CD8-positive, alpha-beta memory T cell (primary cell): ENCODE measurements at places on chromosomes 1 and 21. TPM values are rescaled to one million over a fixed set of nuclear protein-coding genes. Genes with fewer than 3 reads are reported as not detected.

GRCh38 chr1:26330276-26330675 lies 12.5 kb downstream of the CD52 start:
- no peaks in the 10 kb centered on the region for H3K36me3 ChIP-seq
- peaks cover under 1% of the 10 kb centered on the region for H3K4me1 ChIP-seq
- H3K4me3 ChIP-seq, result no peak overlapping the region
- no peaks in the 10 kb centered on the region for H3K27me3 ChIP-seq
- no peak overlapping the region for H3K27ac ChIP-seq
- no peak for DNase-seq

HSPB7 gene
- not detected for total RNA-seq

RIMKLA gene
- 2.0 TPM for total RNA-seq

DNA sequence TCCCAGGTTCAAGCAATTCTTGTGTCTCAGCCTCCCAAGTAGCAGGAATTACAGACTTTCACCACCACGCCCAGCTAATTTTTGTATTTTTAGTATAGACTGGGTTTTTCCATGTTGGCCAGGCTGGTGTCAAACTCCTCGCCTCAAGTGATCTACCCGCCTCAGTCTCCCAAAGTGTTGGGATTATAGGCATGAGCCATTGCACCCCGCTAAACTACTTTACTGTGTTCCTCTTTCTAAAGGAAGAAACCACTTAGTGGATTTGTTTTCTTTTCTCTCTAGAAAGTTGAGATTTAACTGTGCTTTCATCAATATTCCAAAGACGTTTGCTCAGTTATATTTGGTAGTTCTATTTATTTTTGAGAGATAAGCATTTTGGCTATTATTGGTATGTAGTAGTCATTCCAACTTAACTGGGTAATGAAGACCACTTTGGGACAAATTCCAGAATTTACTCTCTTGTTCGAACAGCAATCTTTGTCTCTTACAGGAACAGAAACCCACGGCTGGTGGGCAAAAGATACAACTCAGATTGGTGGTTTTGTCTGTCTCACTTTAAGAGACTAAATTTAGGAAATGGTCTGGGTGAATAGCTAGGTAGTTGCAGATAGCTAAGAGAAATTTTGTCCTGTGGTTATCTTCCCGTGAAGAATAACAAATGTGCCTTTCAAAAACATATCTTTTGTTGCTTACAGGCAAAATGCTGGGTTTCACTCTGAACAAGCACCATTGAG lies 103.5 kb upstream of the CD55 start:
- H3K27ac ChIP-seq, result no peak overlapping the region
- no peaks in the 10 kb centered on the region for H3K36me3 ChIP-seq
- no peaks in the 10 kb centered on the region for H3K4me1 ChIP-seq
- no peak for DNase-seq
- H3K27me3 ChIP-seq, result no peaks in the 10 kb centered on the region

- H3K4me1 ChIP-seq, result no peaks in the 10 kb centered on the region
- no peaks in the 10 kb centered on the region for H3K27me3 ChIP-seq
- DNase-seq, result no peak
- H3K27ac ChIP-seq, result no peak overlapping the region
- H3K36me3 ChIP-seq, result peaks cover 32% of the 10 kb centered on the region
- H3K4me3 ChIP-seq, result no peak overlapping the region
Measured at GRCh38 chr21:25756190-25756932, 21.6 kb downstream of the GABPA start.

GRCh38 chr1:44693159-44693558 lies 18.6 kb downstream of the ARMH1 start:
- no peak overlapping the region for H3K4me3 ChIP-seq
- H3K36me3 ChIP-seq, result no peaks in the 10 kb centered on the region
- no peak overlapping the region for H3K27ac ChIP-seq
- H3K27me3 ChIP-seq, result no peaks in the 10 kb centered on the region
- no peak for DNase-seq

DNA sequence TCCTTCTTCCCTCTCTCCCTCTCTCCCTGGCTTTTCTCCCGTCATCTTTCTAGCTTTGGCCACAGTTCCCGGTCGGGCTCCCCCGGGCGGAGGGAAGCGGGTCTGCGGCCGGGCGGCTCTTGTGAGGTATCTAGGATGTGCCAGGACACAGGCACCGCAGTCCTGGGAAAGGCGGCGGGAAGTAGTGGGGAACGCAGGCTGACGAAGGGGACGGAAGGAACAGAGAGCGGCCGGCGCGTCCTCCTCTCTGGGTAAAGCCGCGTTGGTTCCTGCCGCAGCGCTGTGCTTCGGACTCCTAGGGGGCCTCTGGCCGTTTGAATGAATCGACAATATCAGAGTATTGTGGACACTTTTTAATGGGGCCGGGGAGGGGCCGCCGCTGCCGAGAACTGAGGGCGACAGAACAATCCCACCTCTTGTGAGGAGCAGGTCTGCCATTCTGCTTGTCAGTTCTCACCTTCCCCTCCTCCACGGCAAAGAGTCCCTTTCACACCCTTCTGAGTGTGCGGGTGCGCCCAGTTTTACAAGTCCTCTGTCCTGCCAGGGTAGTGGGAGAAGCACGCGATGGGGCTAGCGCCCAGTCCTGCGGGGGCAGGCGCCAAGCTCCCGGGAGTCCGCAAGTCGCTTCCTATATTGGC lies 1.2 kb upstream of the LHX9 start:
- H3K4me1 ChIP-seq, result peaks cover 81% of the 10 kb centered on the region
- H3K4me3 ChIP-seq, result peak overlapping the region; percentile 14
- DNase-seq, result no peak
- H3K36me3 ChIP-seq, result no peaks in the 10 kb centered on the region
- H3K27me3 ChIP-seq, result peaks cover 97% of the 10 kb centered on the region

DNA sequence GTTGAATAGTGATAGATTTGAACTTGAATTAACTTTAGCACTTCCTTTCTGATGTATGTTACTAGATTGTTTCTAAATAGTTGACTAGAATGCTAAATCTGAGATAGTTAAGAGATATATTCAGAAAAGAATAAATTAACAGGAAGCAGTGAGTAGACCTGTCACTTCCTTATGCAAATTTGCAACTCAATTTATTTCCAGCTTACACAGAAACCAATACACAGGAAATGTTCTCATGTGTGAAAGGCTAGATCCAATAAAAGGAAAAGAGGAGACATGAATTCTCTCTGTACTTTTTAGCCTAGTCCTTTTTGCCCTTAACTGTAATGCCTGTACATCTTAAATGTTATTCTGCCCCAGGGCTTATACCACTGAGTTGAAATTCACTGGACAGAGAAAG lies 522.3 kb downstream of the COL11A1 start:
- no peak overlapping the region for H3K4me3 ChIP-seq
- no peaks in the 10 kb centered on the region for H3K4me1 ChIP-seq
- no peaks in the 10 kb centered on the region for H3K36me3 ChIP-seq
- no peak for DNase-seq

DNA sequence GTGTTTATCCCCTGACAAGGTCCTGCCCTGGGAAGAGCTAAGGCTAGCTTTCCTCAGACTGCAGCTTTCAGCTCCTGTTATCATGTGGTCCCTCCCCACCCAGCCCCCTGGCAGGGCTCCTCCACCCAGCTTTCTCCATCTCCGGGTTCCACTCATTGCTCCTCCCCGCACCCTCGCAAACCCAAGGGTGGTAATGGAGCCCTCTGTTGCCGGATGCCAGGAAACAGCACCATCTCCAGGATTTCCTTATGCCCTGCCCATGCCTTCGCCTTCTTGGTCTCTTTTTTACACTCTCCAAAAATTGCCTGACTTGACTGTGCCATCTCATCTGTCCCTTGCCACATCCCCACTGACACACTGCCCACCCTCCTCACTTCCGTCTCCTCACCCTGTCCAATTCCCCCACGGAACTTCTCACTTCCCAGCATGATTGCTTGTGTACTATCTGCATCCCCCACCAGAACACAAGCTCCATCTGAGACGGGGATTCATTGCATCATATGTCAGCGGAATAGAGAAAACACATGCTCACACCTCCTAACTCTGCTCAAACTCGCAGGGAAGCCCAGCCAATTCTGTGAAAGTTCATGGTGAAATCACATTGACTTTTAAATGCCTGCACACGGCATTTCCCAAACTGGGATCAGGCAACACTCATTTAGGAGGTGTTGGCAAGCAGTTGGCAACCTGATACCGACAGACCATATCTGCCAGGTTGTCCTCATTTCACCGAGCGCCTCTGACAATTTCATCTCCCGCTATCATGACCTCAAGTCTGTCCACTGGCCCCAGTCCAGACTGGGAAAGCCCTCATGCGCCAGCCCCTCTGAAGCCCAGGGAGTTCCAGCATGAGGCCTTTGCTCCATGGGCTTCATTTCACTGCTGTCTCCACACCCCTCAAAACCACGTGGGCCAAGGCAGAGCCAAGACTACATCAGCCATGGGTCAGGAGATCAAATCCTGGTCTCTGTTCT lies 201.1 kb downstream of the MATN1 start:
- no peaks in the 10 kb centered on the region for H3K27me3 ChIP-seq
- H3K4me1 ChIP-seq, result no peaks in the 10 kb centered on the region
- DNase-seq, result no peak
- no peaks in the 10 kb centered on the region for H3K36me3 ChIP-seq

- no peaks in the 10 kb centered on the region for H3K4me1 ChIP-seq
- no peak for DNase-seq
- no peaks in the 10 kb centered on the region for H3K27me3 ChIP-seq
- H3K4me3 ChIP-seq, result no peak overlapping the region
- H3K36me3 ChIP-seq, result no peaks in the 10 kb centered on the region
Measured at GRCh38 chr1:3940081-3940753, 40.1 kb upstream of the C1orf174 start.

CCDC190 gene
- total RNA-seq, result not detected

FMO2 gene
- total RNA-seq, result not detected

NFIA gene
- 6.1 TPM for total RNA-seq
